ENCODE measurements at places on chromosomes 7 and 10.

- no peak for DNase-seq
Measured at GRCh38 chr7:18702071-18702829, 206.7 kb downstream of the HDAC9 start.

DNA sequence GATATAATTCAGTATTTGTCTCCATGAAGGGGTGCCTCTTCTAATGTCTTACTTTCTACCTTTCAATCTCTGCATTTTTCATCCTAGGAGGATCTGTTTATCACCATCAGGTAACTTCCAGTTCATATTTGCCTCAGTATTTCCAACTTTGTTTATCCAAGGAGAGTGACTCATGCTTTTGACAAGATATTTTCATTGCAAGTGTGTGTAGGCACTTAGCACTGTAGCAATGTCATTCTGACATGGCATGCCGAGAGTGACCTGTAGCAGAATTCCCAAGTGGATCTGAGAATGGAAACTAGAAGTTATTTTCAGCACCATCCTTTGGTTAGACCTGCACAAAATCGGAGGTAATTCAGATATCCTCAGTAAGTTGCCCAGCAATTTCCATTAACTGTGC is 129.9 kb downstream of the INHBA start:
- DNase-seq: no peak

GRCh38 chr7:71611986-71612385 is 480.0 kb downstream of the GALNT17 start:
- no peak for DNase-seq

DNA sequence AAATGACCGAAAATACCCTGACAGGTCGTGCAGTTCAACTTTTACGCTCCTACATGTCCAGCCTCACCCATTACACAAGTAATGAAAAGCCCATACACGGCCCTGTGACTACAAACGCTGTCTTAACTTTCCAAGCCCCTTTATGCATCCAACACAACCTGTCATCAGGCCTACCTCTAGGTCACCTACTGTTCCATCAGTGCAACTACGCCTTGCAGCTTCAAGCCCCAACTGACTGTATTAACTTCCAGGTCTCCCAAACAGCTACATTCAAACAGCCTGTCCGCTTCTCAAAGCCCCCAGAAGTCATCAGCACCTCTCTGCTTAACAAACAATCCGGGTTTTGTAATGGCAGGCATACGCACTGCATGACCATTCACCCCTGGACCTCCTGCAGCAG is 19.2 kb downstream of the ZNF107 start:
- DNase-seq: no peak

DNA sequence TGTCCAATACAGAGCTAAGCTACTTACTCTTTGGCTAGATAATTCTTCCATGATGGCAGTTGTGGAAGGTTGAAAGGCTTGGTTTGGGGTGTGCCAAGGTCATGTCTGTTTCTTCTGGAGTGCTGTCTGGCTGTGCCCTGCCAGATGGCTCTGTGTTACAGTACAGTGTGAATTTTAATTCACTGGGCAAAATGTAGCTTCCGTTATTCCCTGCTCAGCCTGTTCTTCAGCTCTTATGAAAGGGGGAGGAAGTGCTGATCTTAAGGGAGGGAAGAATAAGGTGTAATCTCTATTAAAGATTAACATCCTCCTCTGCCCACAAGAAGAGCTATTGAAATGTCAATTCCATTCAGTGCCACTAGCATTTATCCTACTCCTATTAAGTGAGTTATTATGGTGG is 52.2 kb downstream of the SND1 start:
- DNase-seq: no peak

DNA sequence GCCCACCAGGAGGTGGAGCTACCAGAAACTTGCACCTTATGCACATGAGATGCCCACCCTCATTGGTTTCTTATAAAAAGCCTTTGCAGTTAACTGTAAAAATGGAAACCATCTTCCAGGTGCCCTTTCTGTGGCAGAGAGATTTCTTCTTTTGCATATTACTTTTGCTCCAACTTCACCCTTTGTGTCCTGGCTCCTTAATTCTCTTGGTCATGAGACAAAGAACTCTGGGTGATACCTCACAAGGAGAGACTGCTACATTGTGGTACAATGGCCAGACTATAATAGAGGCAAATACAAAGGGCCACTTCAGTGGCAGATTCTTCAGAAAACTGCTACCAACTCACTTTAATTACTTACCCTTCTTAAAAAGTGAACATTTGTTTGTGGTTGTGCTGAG is 76.4 kb upstream of the PTER start:
- DNase-seq: no peak

DNA sequence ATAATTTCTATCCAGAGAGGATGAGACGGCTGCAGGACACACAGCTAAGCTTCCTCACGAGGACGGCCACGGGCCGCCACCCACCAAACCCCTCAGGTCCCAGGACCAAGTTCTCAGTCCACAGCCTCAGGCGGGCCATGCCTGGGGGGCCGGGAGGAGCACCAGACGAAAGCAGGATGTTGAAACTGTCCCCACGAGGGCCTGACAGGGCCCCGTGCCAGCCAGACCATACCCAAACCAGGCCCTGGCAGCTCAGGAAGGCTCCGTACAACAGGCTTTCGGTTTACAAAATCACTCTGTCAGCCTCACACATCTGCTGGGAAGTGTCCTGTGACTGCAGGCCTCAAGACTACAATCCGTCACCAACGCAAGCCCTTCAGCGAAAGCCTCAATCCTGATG is 14.5 kb downstream of the TUBGCP2 start:
- no peak for DNase-seq

DNA sequence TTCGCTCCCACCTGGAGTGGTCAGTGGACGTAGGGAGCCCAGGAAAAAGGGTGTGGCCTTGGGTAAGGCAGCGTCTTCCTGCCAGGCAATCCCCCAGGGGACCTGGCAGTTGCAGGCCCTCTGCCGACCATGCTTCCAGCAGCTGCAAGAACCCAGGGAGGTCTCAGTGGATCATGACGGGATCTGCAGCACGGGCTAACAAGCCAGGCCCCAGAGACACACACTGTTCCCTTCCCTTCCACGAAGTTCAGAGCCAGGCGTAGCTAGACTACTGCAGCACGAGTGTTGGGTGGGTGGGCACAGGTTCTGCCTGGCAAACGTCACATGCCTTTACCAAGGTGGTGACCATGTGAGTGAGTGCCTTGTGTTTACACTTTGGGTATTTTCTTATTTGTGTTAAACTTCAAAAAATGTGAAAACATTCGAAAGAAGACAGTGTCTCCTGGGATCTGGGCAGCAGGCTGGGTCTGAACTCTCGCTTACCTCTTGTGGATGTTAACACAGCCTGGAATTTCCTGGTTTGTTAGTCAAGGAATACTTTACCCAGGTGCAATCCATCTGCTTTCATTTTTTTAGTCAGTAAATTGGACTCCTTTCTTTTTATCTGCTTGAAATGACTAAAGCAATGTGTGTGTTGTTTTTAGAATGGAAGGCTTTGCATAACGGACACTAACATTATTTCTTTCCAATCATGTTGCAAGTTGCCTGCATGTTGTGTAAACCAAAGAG is 48.2 kb upstream of the VIPR2 start:
- no peak for DNase-seq

GRCh38 chr10:80518807-80519360 is 18.8 kb upstream of the SH2D4B start:
- no peak for DNase-seq

DNA sequence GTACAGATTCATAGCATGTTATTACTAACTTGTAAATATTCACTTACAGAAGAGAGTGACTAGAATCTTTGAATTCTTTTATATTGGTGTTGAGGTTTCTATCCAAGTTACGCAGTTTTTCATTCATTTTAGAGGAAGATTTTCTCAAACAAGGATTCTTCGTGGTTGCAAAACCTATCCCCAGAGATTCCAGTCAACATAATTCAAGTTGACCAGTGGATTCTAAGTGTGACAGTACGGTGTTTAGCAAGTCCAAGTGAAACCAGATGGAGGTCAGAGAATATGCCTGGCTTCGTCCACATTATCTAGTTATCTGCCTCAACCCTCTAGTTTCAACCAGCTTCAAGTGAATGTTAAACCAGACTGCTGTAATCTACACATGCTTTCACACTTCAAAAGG is 131.9 kb downstream of the SDK1 start:
- DNase-seq: no peak

GRCh38 chr7:113087071-113087998 is 708 bp upstream of the GPR85 start:
- no peak for DNase-seq
